ENCODE measurements at places on chromosomes 2 and 18.

DNA sequence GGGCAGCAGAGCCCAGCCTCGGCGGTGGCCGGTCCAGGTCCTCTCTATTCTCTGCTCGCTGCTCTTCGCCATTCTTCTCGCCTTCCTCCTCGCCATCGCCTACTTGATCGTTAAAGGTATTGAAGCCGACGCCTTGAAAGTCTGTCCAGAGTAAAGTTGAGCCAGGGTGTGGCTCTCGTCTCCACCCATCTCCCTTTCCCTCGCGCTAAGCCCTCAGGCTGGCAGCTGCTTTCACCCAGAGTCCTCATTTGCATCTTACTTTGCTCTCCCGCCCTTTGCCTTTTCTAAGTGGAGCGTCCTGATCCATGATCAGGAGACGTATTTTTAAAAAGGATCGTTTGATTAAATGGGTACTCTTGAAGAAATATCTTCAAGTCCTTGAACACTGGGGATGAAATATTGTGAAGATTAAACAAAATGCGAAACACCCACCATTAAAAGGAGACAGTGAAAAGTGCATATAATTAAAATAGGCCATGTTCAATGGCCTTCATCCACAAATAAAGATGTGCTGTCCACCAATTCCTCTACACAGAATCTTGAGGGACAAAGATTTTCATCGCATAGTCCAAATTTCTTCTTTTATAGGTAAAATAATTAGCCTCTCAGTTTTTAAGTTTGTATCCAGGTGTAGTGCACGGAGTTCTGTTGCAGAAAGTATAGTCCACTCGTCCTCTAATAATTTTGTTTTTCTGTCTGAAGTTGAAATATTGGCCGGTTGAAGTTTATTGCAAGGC is 657 bp downstream of the ARL6IP6 start:
- DNase-seq, result no peak

- no peak for DNase-seq
These were observed 201.4 kb downstream of the NYAP2 start for GRCh38 chr2:225600865-225601264.

GRCh38 chr18:42959528-42959927 is 156.0 kb downstream of the RIT2 start:
- no peak for DNase-seq

DNA sequence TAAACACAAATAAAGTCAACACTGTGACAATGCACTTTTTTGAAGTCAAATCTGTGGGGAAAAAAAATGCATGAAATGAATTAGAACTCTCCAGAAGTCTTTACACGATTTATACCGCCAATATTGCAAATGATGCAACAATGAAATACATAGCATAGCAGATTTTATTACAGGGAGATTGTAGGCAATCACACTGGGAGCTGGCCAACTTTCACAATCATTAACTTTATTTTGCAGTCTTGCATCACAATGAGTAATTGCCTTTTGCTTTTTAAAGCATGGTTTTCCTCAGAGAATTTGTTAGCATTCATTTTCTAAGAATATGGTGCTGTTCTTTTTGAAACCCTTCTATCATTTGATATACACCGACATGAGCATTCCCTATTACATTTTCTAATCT is 366.4 kb upstream of the FSIP2 start:
- DNase-seq, result no peak

DNA sequence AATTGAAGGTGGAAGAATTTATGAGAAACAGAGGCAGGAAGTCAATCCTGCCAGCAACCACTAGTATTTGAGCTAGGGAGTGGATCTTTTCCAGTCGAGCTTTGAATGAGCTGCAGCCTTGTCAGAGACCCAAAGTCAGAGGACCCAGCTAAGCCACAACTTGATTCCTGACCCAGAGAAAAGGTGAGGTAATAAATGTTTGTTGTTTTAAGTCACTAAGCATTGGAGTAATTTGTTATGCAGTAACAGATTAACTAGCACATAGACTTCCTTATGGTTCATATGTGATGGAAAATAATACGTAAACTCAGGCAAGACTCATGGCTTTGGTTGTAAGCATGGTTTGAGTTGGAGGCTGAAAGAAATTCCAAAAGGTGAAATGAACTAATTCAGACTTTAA is 21.6 kb downstream of the EFEMP1 start:
- DNase-seq, result no peak

DNA sequence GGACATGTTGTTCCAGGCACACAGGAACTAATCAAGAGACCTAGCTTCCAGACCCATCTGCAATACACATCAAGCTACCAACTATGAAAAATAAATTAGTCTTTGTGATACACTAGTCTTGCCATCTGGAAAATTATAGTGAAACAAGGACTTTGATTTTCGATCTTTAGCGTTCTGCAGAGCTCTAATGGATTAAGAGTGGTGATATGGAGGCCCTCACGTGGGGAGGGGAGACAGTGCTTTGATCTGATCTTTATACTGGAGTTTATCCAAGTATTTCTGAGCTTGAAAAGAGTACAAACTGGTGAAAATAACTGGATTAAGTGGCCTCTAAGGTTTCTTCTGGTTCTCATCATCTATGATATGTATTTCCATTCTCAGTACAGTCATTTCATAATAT is 273.4 kb upstream of the CDH7 start:
- no peak for DNase-seq

GRCh38 chr2:18788592-18788991 is 199.2 kb upstream of the NT5C1B start:
- no peak for DNase-seq

DNA sequence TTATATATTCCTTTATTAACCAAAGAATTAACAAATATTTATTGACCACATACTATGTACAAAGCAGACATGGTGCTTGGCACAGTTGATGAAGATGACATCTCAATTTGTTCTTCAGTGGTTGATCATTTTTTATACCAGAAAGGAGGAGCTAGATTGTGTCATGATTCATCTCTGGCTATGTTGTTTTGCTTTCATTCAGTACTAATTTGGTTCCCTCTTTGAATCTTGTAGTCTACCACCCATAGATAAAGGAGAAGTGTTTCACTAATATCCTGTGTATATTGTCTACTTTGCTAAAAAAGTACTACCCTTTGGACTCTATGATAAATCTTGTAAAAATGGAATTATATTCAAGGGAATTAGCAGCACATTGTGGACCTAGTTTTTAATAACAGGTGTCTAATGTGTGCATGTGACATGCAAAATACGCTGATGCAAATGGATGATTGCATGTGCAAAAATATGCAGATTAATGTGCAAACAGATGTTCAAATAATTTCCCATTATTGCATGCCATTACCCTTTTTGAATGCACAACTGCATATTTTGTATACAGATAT is 313.2 kb upstream of the ZEB2 start:
- DNase-seq, result no peak

- DNase-seq, result no peak
These were observed 48.0 kb downstream of the CDC42EP3 start for GRCh38 chr2:37623406-37623805.

DNA sequence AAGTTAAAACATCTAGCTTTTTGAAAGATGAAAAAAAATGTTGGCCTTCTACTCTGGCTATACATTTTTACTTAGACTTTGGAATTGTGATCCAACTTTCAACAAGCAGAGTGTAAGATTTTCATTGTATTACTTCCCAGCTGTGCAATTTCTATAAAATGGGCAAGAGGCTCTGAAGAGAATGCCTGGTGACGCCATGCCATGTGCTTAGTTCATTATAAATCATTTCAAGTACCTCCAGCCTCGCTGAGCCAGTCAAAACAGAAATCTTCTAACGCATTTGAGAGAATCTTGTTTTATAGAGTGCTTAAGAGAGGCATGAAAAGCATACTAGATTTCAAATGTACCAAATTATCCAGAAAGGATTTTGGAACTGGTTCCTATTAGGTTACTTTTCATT is 10.1 kb upstream of the STK17B start:
- DNase-seq, result no peak

- no peak for DNase-seq
These were observed 24.2 kb downstream of the PRPF40A start for GRCh38 chr2:152693033-152693432.

DNA sequence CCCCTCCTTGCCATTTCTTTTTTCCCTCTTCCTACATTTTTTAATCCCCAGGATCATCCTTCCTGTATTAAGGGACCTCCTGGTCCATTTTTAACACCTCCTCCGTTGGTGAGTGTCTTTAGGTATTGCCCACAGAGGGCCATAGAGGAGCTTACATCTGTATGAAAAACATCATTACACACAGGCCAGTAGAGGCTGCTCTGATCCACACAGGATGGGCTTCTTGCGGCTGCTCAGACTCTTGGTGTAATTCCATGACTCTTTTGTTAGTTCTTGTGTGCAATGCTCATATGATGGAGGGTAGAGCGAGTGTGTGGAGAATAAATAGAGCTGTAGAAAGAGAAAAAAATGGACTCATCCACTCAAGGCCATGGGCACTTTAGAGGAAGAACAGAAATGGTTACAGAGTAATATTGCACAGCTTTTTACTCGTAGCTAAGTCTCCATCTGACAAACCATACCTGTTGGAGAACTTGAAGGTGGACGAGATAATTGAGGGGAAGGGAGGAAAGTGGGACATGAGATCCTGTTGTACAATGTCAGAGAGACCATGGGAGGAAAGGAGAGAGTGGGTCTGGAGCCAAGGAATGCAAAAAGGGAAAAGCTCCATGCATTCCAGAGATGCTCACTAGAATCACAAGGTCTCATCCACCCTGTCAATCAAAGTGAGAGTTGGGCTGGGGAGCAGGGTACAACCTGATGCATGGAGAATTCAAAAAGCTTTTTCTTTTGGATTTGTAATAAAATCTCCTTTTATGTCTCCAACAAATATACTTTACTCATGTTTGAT is 129.7 kb upstream of the TNP1 start:
- no peak for DNase-seq

GRCh38 chr2:29579495-29580169 is 341.8 kb downstream of the ALK start:
- no peak for DNase-seq

- DNase-seq, result no peak
These were observed 692.9 kb downstream of the SLC4A3 start for GRCh38 chr2:220320326-220320725.

GRCh38 chr2:66689456-66690051 is 254.6 kb downstream of the MEIS1 start:
- DNase-seq, result no peak

GRCh38 chr2:11564816-11565567 is 31.1 kb downstream of the GREB1 start:
- no peak for DNase-seq

DNA sequence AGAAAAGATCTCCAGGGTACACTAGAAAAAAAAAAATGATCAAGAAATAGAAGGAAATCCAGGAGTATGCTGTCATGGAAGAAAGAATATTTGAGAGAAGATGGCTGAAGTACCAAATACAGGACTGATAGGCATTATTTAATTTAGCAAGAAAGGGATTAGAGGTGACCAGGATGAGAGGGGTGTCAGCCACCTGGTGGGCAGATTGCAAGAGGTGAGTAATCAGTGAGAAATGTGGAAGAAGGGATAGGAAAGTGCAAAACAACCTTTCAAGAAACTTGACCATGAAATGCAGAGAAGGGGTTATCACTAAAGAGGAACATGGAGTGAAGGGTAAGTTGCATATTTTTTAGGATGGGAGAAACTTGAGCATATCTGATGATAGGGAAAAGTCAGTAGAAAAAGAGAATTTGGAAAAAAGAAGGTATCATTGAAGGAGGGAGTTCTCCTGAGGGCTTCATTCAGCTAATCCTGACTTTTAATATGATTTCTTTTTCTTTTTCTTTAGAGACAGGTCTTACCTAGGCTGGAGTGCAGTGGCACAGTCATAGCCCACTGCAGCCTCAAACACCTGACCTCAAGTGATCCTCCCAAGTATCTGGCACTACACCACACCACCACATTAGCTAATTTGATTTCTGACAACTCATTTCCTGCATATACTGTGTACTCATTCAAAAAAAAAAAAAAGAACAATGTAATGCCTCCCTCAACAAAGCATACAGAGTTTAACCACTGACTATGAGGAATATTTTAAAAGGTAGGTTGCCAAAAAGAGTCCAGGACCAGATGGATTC is 101.3 kb downstream of the LRP2 start:
- DNase-seq, result no peak

DNA sequence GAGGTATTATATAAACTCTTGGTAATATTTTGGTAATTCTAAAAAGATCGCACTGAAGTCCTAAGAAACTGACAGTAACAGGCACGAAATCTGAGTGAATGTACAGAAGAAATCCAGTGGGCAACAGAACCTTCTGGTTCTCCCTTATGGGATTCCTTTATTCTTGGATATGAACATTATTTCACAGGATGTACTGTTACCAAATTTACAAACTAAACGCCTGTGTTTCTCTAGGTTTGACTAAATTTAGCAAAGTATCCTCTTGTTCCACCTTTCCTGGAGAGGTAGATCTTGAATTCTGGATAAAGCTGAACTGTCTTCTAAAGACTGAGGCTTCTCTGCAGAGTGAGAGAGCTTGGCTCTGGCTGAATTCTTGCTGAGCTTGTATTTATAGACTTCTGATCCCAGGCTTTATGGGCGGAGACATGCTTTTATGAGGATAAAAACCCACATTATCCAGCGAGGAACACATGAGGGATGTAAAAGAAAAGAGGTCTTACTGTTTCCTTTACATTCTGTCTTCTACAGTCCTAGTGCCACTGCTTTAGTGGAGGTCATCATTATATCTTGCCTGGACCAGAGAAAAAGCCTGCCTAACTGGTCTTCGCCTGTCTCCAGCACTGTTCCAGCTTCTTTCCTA is 220.8 kb downstream of the CDH2 start:
- no peak for DNase-seq

- no peak for DNase-seq
These were observed 143.4 kb downstream of the UBE2E3 start for GRCh38 chr2:181123798-181124231.

DNA sequence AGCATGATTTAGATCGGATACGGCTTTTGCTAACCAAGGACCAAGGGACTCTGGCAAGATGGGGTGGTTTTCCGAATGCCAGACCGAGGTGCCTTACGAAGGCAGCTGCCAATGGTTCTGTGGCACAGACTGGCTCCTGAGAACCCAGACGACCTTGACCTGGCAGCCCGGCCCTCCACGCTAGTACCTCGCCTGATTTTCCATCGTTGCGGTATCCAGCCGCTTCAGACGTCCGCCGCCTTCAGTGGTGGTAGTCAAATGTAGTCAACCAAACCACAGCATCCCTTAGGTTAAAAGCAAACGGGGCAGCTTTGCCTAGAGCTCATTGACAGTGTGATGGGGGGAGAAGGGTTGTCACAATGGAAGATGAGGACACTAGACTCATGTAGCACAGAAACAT is 42.6 kb downstream of the GBX2 start:
- DNase-seq, result no peak

All from BJ (cell line).